ENCODE measurements at places on chromosomes 13 and 19.

GRCh38 chr13:38024431-38024830 is 154.9 kb upstream of the TRPC4 start:
- no peak for DNase-seq

- no peak for DNase-seq
Observed at GRCh38 chr19:48582168-48582567, 24.4 kb upstream of the SPACA4 start.

DNA sequence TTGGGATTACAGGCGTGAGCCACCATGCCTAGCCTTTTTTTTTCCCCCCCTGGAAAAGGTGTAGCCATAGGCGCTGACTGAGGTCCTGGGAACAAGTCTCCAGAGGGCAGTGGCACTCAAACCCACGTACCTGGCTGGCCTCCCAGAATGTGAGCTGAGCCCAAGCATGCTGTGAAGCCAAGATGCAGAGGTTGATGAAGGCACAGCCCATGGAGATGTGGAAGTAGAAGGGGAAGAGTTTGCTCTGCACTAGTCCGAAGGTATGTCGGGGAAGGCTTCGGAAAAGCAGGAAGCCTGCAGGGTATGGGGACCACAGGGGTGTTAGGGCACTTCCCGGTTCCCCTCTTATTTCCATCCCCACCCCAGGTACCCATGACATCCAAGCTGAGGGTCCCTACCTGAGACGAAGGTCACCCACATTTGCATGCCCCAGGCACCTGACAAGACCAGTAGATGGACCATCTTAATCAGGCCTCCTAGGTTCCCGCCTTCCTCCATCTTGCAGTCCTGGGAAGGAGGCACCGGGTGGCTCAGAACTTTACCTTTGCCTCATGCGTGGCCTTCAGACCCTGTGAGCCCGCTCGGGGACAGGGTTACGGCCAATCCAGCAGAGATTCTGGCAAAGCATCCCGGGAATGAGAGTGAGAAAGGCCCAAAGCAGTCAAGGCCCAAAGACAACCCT is 805 bp downstream of the TMEM205 start:
- DNase-seq, result no peak

DNA sequence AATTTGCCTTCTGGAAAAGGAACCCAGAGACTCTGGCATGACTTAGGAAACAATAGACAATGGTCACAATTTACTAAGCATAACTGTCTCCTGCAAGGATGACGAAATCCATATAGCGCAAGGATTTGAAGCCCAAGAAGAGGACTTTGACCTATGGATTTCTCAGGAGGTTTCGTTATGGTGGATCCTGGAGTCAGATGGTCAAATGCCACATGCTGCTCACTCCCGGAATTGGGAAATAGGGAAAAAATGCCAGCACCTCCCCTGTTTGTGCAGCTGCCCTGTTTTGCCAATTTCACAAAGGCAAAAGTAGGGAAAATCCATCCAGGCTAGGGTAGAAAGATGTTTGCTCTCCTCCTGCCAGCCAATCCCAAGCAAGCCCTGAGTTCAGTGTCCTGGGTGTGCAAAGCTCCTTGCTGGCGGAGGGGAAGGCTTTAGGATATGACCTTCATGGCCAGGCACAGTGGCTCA is 23.4 kb downstream of the RDH8 start:
- DNase-seq, result no peak

GRCh38 chr13:30763786-30764413 is 28.6 kb downstream of the ALOX5AP start:
- DNase-seq, result no peak

DNA sequence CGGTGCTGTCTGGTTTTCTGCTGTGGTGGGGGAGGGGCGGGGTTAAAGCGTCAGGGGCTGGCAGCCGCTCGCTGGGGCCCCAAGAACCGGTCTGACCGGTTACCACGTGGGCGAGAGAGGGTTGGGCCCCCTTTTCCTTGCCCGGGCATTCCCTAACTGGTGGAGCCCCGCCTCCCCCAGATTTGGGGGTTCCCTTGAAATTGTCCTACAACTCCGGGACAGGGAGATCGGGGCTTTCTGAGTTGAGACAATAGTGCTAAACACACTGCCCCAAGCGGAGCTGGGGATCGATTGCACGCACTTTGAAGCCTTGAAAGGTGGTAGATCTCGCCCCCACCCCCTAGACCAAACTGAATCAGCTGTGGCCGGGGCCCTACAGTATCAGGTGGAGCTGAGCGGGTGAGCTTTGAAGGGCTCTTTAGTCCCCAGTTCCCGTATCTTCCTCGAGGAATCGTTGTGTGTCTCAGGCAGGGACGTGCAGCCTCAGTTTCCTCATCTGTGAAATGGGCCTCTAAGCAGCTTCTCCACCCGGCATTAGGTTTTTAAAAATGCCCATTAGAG is 4.8 kb downstream of the IER2 start:
- DNase-seq, result peak; percentile 75

DNA sequence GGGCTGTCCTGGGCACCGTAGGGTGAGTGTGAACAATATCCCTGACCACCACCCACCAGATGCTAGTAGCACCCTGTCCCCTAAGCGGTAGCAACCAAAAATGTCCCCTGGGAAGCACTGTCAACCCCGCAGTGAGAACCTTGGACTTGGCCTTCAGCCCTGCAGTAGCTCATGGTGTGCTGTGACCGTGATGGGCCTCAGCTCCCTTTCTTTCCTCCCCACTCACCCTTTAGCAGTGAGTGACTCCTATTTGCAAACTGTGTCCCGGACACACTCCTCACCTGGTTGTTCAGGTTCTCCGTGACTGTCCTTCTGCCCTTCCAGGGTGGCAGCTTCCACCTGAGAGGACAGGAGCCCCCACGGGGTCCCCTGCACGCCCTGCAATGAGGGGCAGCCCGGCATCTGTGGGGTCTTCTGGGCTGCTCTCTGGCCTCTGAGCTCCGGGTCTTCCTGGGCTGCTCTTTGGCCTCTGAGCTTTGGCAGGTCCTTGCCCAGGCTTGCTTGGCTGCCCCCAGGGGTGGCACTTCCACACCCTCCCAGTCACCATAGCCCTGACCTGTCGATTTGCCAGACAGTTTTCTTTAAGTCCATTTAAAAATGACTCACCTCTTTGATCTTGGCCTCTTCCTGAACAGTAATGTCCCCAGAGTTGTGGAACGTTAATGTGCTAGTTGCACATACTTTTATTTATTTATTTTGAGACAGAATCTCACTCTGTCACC is 3.8 kb downstream of the KDM4B start:
- DNase-seq, result no peak

DNA sequence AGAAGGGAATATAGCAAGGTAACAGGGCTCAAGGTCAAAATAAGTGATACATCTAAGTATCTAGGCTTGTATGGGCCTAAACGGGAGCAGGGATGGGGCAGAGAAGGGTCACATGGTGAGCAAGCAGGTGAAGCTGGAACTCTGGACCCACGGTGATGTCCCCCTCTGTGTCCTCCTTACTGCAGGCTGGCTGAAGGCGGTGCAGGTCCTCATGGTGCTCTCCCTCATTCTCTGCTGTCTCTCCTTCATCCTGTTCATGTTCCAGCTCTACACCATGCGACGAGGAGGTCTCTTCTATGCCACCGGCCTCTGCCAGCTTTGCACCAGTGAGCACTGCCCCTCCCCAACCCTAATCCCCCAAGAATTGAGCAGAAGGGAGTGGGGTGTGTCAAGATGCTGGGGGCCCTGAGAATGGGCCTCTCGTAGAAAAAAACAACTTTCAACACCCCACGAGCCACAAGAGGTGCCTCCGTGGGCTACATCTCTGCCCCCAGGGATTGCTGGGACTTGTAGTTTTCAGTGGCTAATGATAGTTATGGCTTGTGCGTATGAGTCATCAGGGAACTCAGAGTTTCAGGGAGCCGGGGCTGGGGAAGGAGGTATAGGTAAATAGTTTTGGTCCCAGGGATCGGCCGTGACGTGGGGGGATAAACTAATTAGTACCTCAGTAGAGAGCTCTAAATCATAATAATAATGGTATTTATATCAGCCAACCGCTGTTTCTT is 4.0 kb downstream of the EMP3 start:
- peak; percentile 24 for DNase-seq

- DNase-seq, result no peak
Observed at GRCh38 chr13:30943881-30944280, 11.4 kb downstream of the TEX26 start.

GRCh38 chr19:2409352-2409912 is 18.0 kb downstream of the TIMM13 start:
- no peak for DNase-seq

GRCh38 chr19:48900477-48901406 is 630 bp downstream of the NUCB1 start:
- no peak for DNase-seq

GRCh38 chr19:48630296-48631063 is 6.7 kb downstream of the DBP start:
- no peak for DNase-seq

DNA sequence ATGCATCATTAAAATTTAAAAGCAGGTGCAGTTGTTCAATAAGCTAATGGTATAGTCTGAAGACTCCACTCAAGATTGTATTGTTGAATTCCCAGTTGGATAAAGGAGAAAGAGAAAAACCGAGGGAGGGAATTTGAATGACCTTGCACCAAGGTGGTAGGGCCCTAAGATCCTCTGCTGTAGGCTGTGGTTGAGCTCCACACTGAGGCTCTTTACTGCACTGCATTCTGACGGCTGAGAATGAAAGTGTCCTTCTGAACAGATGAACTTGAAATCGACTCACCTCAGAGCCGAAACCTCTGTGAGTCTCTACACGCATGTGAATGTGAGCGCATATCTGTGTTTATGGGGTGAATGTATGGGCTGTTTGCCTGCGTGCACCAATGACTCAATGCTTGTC is 388.9 kb upstream of the DACH1 start:
- DNase-seq, result no peak

GRCh38 chr19:30394481-30395151 is 22.4 kb downstream of the ZNF536 start:
- no peak for DNase-seq

GRCh38 chr13:23673354-23673753 is 103.1 kb downstream of the TNFRSF19 start:
- no peak for DNase-seq

DNA sequence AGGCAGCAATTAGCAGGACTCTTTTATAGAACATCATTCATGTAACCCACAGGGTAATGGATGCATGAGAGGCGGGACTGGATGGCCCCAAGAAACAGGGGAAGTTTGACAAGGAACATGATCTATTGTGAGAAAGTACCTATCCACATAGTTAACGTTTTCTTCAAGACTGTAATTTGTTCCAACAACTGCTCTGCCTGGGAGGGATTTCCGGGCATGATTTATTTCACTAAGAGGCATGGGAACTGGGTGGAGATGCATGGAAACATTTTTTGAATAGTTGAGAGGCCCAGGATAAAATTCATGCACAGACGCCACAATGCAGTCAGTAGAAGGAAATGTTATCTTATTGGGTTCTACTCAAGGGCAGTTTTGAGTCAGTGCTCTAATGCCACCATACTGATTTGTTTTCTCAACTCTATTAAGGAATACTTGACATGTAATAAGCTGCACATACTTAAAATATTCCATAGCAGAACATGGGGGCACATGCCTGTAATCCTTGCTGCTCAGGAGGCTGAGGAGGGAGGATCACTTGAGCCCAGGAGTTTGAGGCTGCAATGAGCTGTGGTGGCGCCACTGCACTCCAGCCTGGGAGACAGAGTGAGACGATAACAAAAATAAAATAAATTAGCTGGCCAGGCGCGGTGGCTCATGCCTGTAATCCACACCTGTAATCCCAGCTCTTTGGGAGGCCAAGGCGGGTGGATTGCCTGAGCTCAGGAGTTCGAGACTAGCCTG is 9.9 kb upstream of the ATG4D start:
- no peak for DNase-seq

DNA sequence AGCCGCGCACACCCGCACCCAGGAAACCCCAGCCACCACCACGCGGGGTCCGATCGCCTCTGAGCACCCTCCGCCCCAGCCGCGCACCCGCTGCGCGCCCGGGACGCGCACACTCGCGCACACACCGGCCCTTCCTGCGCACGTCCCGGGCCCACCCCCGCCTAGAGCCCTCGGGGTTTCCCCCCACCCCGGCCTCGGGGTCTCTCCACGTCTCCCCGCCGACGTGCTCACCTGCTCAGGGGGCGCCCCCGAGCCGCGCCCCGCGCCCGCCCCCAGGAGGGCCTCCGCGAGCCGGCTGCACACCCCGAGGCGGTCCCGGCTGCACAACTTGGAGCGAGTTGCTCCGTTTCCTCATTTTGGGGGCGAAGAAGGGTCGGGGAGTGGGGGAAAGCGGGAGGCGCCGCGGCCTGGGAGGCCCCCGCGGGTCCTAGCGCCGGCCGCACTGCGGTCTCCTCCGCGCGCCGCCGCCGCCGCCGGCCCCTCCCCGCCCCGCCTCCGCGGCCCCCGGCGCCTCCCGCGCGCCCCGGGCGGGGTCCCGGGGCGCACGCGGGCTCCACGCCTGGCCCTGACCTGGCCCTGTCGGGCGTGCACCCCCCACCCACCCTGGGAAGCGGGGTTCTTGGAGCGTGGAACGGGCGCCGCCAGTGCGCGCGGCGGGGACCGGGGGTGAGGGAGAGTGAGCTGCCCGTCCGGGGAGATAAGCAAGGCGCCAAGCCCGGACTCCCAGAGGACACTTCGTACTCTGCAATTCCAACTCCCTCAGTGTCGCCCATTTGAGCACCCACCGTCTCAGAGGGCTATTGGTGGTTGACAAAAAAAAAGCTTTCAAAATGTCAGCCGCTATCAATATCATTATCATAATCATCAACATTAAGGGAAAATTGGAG is at the start of gene MATK:
Gene MATK (minus strand): TSS at position 444 of the 887 bp plus-strand sequence. CDS start 1,246 bp downstream, outside the sequence.
- no peak for DNase-seq

DNA sequence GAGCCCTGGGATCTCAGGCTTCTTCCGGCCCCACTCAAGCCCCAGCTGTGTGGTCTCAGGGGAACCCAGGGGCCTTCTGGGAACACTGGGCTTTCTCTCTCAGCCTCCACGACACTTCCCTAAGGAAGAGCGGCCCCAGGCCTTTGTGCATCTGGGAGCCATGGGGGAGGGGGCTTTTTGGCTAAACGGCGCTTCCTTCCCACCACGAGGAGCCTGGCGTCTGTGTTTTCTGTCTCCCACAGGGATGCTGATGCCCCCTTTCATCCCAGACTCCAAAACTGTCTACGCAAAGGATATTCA is 24.2 kb upstream of the TMEM255B start:
- no peak for DNase-seq

- DNase-seq, result no peak
Observed at GRCh38 chr19:8137425-8137824, 12.0 kb downstream of the FBN3 start.

- no peak for DNase-seq
Observed at GRCh38 chr13:51538591-51539179, 45.6 kb upstream of the WDFY2 start.

DNA sequence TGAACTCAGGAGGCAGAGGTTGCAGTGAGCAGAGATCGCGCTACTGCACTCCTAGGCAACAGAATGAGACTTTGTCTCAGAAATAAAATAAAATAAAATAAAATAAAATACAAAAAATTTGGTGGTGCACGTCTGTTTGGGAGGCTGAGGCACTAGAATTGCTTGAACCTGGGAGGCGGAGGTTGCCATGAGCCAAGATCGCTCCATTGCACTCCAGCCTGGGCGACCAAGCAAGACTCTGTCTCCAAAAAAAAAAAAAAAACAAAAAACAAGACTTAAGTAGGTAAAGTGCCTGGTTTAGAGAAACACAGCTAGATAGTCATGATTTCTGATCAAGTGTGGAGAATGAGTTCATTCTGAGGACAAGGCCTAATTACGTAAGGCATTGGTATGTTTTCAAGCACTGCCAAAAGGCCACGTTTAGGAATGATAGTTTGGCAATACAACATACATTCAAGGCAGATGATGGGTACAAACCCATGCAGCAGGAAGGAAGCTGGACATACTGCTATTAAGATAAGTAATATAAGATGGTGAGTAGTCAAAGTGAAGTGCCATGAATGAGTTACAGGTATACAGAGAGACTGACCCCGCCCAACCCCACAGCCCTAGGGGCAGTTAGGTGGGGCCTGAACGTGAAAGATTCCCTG is 4.8 kb upstream of the UCHL3 start:
- DNase-seq, result no peak

GRCh38 chr19:49691243-49692146 is 579 bp downstream of the CPT1C start:
- no peak for DNase-seq

Data from activated CD4-positive, alpha-beta T cell treated with anti-CD3 and anti-CD28 coated beads, Interleukin-2, amount 50 U/mL, for 1 hour (primary cell).